Stimulated activated CD8-positive, alpha-beta memory T cell treated with anti-CD3 and anti-CD28 coated beads, Interleukin-7, amount 100 ng/mL, for 48 hours (primary cell): ENCODE measurements at places on chromosomes 2 and 18.
A peak's percentile ranks its signal among the peaks of the same experiment; 100 is the strongest.

GRCh38 chr2:158380746-158381145, 75.8 kb downstream of the CCDC148 start:
- DNase-seq: no peak

DNA sequence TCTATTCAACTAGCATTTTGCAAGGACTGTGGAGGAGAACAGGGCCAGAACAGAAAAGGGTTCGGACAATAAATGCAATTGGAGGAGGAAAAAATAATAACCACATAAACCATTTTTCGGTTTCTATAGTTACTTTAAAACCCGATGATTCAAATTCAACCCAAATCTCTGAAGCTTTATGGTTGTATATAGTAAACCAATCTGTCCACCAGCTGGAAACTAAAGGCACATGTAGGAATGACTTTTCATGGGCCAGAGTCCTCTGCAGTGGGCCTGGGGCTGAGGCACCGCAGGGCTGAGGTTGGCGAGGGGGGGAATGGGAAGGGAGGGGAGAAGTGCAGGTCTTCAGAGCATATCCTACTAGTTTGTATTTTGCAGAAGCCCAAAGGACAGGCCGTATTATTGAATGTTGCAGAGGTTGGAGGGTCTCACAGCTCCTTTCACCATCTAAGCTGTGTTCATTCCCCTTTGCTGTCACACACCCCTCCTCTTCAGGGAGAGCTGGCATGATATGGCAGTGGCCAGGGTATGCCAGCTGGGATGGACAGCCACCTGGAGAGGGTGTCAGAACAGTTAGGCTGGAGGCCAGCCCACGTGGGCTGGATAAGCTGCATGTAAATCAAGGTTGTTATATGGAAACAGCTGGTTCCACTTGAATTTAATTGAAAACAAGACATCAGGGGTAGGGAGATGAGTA, 267.1 kb downstream of the PRKCE start:
- DNase-seq: no peak

GRCh38 chr2:142588269-142588668, 289.2 kb upstream of the KYNU start:
- no peak for DNase-seq

DNA sequence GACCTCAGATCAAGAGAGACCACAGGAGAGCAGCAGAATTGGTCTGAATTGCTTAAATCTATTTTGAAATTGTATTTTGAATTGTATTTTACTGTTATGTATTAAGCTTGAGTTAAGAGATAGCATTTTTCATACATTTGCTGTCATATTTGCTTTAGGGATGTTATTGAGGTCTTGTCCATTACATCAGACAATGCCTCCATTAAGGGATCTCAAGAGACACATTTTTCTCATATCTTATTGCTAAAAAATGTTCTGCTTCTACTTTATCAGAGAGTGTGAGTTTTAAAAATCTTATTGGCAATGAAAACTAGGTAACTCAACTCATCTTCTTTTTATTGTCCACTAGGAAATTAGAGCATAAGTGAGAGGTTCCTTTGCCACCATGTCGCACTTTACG, 66.8 kb upstream of the CTAGE1 start:
- DNase-seq: no peak

GRCh38 chr2:174764280-174765255, at the start of gene CHRNA1:
Gene CHRNA1, minus strand, starts transcription at chr2:174764472. Its CDS starts 78 bp downstream, at chr2:174764394.
- no peak for DNase-seq

GRCh38 chr2:74074487-74074886, 73.2 kb downstream of the BOLA3 start:
- DNase-seq: no peak

- DNase-seq: no peak
Measured at GRCh38 chr2:45496869-45497268, 114.2 kb downstream of the SRBD1 start.

GRCh38 chr2:100278501-100278900, 43.8 kb downstream of the LONRF2 start:
- no peak for DNase-seq

DNA sequence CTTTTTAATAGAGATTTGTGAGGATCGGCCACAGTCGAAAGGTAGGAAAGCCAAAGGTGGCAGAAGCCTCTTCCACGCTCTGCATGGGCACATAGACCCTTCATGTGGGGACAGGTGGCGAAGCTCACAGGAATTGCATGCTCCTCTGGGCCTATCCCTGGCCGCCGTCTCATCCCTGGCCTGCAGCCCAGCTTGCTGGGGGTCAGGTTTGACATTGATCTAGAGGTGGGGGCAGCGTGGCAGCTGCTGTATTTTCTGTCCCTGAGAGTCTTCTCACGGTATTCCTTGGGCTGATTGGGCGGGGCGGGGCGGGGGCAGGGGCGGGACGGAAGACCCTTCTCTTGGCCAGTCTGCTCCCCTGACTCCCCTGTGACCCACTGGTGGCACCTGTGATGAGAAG, 48.9 kb downstream of the STK25 start:
- DNase-seq: no peak

- DNase-seq: no peak
Measured at GRCh38 chr2:85865539-85866164, 23.1 kb downstream of the ST3GAL5 start.

DNA sequence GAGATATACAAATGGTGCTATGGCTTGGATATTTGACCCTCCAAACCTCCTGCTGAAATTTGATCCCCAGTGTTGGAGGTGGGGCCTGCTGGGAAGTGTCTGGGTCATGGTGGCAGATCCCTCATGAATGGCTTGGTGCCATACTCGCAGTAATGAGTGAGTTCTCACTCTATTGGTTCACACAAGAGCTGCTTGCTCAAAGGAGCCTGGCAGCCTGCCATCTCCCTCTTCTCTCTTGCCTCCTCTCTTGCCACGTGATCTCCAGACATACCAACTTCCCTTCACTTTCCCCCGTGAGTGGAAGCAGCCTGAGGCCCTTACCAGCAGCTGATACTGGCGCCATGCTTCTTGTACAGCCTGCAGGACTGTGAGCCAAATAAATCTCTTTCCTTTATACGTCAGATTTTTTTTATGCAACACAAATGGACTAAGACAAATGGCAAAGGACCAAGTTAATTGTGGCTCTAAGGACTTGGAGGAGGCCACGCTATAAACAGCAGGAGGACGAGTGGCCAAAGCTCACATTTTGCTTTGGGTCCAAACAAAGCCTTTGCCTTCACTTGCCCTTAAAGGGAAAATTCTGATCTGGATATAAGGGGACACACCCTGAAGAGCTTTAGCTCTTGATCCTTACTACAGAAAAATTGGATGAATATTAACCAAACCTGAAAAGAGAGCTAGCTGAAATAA, 214.7 kb downstream of the SS18 start:
- DNase-seq: no peak

GRCh38 chr2:62457556-62457955, 48.4 kb downstream of the TMEM17 start:
- no peak for DNase-seq

DNA sequence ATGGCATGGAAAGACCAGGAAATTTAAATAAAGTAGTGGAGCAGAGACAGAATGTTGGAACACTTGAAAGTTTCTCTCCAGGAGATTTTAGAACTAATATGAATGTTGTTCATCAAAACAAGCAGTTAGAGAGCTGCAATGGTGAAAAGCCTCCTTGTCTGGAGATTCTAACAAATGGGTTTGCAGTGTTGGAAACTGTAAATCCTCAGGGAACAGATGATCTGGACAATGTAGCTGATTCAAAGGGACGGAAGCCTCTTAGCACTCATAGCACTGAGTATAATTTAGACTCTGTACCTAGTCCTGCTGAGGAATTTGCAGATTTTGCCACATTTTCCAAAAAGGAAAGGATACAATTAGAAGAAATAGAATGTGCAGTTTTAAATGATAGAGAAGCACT, 27.7 kb downstream of the AFTPH start:
- DNase-seq: no peak

DNA sequence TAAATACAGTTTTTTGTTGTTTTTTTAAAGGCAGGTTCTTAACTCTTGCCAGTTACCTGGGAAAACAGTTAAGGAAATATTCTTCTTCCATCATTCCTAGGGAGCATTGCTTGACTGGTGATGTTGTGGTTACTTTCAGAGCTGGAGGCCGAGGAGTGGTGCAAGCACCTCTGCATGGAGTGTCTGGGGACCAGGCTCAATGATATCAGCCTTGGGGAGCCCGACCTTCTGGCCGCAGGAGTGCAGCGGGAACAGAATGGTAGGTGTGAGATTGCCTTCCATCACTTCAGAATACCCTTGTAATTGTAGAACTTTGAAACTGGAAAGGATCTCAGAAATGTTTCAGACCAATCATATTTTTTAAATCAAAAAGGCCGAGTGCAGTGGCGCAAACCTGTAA, 270.1 kb downstream of the CD226 start:
- no peak for DNase-seq

DNA sequence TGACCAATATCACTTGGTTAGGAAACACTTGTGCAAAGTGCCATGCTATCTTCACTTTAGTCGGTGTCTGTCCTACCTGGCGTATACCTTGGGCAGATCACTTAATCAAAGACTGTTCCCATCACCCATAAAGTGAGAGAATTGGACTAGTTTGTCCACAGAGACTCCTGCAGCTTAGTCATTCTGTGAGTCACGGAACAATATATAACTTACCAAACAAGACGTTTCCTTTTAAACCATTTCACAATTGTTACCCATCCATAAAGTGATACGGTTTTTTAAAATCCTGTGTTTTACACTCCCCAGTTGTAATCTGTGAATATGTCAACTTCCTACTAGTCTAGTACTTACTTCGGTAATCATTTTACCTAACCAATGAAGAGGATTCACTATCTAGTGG, 499.3 kb upstream of the SMIM21 start:
- no peak for DNase-seq

GRCh38 chr2:24439280-24439970, 51.6 kb upstream of the NCOA1 start:
- no peak for DNase-seq

- no peak for DNase-seq
Measured at GRCh38 chr18:24055878-24056277, 41.3 kb downstream of the TTC39C start.

DNA sequence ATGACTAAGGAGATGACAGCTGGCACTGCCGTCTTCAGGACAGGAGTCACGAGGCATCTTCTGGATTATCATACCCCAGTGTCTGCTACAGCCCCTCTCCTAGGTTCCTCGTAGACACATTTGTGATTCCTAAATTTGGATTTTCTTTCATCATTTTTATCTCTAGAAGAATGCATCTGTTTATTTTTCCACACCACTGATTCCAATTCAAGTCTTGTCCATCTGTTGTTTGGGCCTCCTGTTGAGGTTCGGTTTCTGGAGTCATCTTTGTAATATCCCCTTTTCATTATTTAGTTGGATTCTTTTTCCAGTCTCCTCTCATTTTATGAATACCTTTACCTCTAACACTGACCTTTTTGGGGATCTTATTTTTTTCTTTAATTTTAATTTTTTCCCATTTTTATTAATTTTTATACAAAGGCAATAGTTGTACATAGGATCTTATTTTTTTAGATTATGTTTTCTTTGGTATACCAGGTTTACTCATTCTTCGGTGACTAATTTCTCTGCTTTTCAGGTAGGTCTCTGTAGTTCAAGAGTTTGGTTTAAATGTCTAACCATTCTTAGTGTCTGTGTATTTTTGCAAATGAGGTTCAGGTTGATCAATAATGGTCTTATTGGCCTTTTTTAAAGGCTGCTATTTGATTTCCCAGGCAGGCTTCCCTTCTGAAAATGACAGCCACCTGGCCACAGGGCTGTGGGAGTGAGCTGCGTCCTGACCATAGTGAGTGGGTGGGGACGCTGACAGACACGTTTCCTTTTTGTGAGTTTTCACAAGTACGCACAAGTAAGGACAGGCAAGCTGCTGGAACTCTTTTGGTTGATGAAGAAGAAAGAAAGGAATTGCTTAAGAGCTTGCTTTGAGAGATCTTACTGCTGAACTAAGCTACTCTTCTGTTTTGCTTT, 34.5 kb downstream of the FARP2 start:
- peak; percentile 2 for DNase-seq

- DNase-seq: no peak
Measured at GRCh38 chr2:82694431-82694830, 1764.6 kb downstream of the SUCLG1 start.

GRCh38 chr2:80105015-80105640, 199.4 kb downstream of the LRRTM1 start:
- DNase-seq: no peak

DNA sequence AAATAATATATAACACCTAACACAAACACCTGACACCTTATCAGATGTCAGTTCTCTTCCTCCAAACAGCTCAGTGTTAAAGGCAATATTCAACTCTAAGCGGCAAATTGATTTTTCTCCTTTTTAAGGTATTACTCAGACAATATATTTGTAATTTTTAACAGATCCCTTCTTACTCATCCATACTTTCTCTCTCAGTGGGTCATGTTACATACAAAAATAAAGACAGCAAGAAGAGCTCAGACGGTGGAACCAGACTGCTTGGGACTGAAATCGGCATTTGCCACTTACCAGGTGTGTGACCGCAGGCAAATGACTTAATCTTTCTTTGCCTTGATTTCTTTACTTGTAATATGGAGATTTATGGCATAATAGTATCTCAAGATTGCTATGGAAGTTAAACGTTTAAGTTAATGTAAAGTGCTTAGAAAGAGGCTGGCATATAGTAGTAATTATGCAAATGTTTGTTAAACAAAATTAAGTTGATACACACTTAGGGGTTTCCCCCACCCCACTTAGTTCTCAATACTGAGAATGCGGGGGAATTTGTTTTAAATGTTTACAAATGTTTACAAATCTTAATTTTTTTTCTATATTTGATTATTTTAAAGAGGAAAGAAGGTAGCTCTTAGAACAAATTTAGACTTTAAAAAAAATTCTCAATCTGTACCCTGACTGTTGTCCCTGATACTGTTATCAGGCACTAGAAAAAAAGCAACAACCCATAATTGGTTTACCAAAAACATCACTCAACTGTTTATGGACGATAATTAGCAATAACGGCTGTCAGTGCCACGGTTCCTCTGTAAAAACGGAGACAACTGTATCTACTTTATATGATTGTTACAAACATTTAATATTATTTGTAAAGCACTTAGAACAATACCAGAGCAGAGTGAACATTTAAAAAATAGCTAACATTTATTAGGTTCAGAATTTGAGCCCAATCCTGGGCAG, 25.6 kb downstream of the MAP3K2 start:
- DNase-seq: no peak

DNA sequence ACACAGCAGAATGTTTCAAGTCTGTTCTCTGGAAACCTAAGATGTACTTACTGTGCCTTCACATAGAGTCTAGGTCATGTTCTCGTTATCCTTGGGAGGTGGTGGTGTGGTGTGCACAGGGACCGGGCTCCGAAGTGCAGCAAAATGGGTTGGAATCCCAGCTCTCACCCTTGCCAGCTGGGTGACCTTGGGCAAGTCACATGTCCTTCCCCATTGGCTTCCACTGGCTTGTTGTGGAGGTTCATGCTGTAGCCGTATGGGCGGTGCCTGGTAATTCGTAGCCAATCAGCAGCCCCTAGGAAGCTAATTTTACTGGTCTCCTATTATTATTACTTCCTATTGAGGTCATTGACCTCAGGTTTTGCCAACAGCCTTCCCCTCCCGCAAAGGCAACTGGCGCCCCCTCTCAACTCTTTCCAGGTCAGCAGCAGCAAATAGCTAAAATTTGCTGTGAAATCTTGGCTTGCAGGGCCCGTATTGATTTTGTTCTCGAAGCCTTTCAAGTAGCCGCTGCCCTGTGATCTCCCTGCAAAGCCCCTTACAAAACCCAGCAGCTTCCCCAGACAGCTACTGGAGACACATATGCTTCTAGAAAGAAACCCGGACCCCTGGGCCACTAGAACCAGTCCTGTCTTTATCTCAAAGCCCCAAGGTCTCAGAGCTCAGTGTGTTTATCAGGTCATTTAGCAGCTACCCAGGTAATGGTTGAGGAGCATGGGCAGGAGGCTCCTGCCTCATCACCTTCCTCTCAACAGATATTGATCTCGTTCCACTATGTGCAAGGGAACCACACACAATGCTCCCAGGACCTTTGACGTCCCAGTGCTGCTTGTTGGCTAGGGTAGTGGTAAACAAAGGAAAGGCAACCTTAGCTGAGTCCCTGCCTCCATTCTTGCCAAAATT, 66.5 kb upstream of the SLC1A4 start:
- no peak for DNase-seq
